ENCODE measurements at places on chromosomes 2 and 18.

DNA sequence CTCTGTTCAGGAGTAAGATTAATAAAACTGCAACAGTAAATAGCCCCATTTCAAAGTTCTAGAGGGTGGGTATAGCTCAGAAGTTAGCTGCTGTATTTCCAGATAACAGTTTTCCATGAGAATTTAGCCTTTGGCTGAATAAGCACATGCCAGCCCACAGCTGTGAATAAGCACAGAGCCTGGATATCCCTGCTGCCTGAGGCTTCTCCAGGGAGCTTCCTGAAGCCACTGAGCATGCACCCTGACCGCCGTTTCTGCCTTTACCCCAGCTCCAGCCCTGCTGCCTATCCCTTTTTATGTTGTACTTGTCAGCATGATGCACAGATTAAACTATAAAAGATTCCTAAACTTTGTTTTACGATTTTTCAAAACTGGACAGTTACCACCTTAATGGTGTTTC lies 85.3 kb downstream of the FEZ2 start:
- DNase-seq, result no peak

- no peak for DNase-seq
Measured at GRCh38 chr2:126910637-126911036, 11.9 kb downstream of the TEX51 start.

GRCh38 chr18:75783566-75784281 lies 356.2 kb upstream of the SMIM21 start:
- DNase-seq, result no peak

DNA sequence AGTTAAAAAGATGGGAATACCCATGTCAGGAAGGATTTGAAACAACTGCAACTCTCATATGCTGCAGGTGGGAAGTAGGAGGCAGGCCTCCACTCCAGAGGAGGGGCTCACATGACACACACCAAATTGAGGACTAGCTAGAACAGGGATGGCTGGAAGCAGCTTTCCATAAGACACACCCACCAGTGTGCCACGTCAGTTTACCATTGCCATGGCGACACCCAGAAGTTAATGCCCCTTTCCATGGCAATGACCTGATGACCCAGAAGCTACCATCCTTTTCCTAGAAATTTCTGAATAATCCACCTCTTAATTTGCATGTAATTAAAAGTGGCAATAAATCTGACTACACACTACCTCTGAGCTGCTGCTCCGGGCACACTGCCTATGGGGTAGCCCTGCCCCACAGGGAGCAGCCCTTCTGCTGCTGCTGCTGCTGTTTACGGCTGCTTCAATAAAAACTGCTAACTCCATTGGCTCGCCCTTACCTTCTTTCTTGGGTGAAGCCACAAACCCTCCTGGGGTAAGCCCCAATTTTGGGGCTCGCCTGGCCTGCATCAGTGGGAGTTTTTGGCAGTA lies 89.4 kb downstream of the RRM2 start:
- DNase-seq, result no peak

GRCh38 chr2:238263204-238264071 lies 23.6 kb upstream of the HES6 start:
- peak; percentile 75 for DNase-seq

GRCh38 chr2:226754821-226755604 lies 44.6 kb downstream of the IRS1 start:
- no peak for DNase-seq

GRCh38 chr2:172597176-172597842 lies 41.4 kb downstream of the PDK1 start:
- DNase-seq, result no peak

DNA sequence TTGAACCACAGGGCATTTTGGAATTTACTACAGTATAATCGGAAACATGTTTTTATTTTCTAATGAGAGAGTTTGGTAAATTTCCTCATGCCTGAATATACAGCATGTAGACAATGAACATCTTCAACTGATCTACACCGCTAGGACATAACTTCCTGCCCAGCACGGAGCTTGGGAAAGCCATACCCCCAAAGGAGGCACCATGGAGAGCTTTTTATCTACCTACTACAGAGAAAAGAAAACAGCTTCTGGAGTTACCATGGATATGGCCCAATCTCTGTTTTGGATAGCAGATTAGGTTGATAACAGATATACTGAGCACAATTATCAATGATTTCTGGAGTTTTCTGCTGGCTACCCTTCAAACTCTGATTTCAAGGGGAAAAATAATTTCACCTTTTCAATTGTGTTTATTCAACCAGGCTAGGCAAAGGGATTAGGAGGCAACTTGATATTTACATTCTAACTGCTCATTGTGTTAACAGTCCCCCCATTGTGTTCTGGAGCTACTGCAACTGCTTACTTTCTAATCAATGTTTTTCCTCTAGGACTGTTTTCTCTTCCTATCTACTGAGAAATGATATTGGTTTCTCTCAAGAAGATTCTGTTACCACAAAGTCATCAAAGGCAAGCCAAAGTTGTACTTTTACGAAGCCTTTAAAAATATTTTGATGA lies 123.0 kb upstream of the ARHGAP28 start:
- DNase-seq, result no peak

DNA sequence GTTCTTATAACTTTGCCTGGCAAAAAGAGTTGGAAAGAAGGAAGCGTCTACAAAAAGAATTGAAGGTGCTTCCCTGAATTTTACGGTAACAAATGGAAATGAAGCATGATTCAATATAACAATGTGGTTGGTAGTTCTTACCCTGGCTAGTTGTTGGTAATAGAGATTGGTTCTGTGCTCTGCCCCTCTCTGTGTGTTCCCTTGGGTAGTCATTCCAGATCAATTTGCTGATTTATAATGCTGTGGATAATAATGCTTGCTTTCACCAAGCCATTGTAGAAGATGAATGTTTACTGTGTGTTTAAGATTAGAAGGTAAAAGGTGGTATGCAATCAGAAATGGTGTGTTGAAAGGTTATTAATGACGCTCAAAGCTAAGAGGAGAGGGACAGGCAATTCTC lies 577.8 kb upstream of the NXPH2 start:
- no peak for DNase-seq

GRCh38 chr2:12705230-12705629 lies 11.5 kb upstream of the TRIB2 start:
- DNase-seq, result no peak

Data from stimulated activated CD4-positive, alpha-beta T cell treated with anti-CD3 and anti-CD28 coated beads, Interleukin-4, amount 100 ng/mL, for 24 hours (primary cell).